Stimulated activated CD4-positive, alpha-beta T cell treated with anti-CD3 and anti-CD28 coated beads, Interleukin-1b, Interleukin-23, amount 100 ng/mL, for 4 hours (primary cell): ENCODE measurements at places on chromosomes 7 and 10.

DNA sequence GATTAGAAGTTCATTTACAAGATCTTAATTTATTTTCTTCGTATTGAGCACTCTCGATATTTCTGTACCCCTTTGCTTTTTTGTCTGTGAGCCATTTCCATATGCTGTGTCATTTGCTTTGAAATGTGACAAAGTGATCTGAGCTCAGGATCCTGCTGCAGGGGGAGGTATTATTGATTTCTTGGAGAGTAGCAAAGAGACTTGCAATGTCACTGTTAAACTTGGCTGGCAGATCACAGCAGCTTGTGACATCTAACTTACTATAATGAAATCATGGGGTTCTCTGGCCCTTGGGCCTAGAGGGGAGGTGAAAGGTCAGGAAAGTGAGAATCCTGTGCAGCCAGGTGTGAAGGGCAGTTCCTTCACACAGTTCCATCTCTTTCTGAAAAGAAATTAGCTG is 923.4 kb downstream of the REEP3 start:
- DNase-seq, result no peak

GRCh38 chr7:147586526-147586925 is 1004.0 kb upstream of the C7orf33 start:
- DNase-seq, result no peak

DNA sequence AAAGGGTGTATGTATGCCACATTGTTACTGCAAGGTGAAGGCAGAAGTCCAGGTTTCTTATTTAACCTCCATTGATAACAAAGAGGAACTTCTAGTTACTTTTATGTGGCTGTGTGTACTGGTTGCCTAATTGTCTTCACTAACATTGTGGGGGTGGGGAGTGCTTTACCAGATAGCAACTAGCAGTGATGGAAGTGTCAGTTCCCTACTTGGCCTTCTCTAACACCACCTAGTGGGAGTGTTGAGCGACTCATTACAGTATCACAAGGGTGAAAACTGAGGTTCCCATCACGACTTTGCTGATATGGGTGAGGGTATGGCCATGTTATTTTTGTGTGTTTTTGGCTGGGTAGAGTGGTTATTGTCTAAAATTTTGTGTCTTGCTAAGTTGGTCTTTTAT is 274.4 kb downstream of the THSD7A start:
- no peak for DNase-seq

DNA sequence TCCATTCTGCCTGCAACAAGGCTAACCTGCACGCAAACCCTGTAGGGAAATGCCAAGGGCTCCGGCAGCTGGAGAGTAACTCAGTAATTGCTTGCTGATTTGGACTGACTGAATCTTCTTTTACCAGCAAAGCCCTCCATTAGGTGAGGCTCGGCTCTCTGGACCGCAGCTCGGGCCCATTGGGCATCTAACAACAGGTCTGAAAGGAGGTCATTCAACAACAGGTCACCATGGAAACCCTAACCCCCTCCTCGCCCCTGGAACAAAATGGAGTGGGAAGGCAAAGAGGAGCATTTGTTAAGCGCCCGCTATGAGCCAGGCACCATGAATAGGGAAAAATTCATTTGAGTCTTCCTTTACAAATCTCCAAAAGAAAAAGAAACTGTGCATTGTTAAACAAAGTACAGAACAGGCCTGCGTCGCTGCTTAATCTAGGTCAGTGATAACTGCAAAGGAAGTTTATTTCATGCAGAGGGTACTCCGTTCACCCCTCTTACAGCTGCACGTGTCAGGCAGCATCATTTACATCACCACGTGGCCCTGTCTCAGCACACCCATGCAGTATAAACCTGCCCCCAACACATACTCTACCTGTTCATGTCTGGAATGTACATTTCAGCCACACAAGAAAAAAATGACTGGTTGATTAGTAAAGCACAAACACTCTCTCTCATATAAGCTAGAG is 248.8 kb upstream of the NEBL start:
- no peak for DNase-seq

GRCh38 chr7:8159595-8159994 is 102.4 kb downstream of the ICA1 start:
- DNase-seq, result no peak

DNA sequence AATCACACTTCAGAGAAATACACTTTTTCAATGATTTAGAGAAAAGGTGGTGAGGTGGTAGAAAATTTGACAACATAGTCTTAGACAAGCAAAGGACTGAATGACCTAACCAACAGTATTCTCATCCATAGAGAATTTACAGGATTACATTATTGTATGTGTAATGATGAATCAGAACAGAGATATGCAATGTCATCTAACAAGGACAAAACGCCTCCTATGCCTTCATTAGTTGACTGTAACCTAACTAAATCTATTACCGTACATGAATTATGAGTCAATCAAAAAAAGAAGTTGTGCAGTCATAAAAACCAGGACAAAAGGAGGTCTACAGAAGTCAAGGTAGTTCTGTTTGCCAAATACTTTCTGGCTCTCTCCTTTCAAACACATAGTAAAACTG is 66.5 kb downstream of the RAB11FIP2 start:
- DNase-seq, result no peak

DNA sequence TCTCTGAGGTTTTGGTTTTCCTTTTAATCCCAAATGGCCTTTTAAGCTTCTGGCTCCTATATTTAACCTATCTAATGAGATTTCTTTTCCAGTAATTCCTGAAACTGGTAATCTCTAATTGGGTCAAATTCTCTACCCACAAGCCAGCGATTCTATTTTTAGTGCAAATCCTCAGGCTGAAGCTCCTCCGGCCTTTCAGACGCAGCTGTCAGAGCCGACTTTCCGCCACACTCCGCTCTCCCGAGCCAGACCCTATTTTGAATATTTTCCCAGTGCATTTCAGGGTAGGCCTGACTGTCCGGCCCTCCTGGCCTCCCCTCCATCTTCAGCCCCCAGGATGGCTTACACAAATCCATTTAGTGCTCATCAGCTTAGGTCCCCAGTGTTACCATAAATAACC is 9.7 kb upstream of the ADCY1 start:
- no peak for DNase-seq

- no peak for DNase-seq
Observed at GRCh38 chr10:124321433-124322089, 97.2 kb downstream of the OAT start.

GRCh38 chr10:54880996-54881395 is 80.0 kb upstream of the PCDH15 start:
- DNase-seq, result no peak

GRCh38 chr7:115642194-115642593 is 388.4 kb downstream of the TFEC start:
- no peak for DNase-seq

DNA sequence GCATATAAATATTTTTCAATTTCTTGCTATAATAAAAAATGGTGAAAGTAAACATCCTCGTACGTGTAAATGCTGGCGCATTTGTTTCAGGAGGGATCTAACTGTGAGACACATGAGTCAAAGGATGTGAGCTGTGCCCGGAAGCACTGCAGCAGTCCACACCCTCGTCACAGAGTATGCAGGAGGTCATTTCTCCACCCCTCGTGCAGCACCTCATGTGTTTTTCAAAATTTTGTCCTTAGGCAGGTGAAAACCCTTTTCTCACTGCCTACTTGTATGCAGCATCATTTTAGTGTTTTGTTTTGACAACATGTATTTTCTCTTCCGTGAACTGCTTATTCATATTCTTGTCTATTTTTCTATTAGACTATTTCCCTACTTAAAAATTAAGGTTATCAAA is 162.7 kb downstream of the AVL9 start:
- no peak for DNase-seq

DNA sequence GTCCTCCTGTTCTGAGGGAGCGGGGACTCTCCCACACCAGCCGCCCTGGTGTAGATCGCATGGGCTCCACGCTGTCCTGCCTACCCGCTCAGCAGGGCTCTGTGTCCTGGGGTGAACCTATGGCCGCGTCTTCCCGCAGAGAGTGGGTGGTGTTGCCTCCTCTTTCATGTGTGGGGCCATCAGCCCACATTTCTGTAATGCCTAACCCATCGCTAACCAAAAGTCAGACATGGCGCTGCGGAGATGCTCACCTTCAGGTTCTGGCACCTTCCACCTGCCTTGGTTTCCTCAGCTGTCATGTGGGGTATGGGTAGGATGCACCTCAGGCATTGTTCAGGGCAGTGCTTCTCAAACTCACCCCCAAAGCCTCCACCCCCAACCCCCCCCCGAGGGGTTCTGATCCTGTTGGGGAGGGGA is 50.5 kb upstream of the CAMK2B start:
- DNase-seq, result no peak

GRCh38 chr7:12028508-12028907 is 182.6 kb upstream of the TMEM106B start:
- no peak for DNase-seq

GRCh38 chr7:138753150-138753518 is 44.7 kb upstream of the TMEM213 start:
- DNase-seq, result no peak

DNA sequence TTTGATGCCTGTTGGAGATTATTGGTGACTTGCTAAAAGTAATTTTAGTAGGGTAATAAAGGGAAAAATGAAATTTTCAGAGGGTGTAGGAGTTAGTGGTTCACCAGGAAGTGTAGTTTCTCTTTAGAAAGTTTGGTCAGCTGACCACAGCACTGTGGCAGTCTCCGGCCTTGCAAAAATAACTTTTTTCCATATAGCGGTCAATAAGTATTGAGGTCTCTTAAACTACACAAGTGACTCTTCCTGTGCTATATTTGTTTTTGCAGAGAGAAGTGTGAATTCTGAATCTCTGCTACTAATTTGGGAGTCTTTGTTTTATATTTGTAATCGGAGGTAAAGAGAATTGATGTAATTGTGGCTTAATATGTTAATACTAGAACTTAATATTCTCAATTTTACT is 24.3 kb downstream of the PTPN12 start:
- no peak for DNase-seq

DNA sequence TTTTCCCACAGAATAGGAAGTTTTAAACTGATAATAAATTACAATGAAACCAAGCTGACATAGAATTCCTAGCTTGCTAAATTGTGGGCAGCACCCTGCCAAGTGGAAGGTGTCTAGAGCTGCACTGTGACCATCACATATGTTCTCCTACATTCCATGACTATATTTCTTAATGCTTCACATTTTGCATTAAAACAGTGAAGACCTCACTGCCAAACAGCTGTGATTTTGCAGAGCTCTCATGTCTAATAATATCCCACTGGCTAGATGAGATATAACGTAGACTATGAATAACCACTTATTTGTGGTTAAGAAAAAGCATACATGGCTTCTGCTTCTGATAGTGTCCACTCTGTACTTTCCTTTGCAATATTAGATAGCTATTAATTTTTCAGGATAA is 228.3 kb upstream of the TEX47 start:
- no peak for DNase-seq

DNA sequence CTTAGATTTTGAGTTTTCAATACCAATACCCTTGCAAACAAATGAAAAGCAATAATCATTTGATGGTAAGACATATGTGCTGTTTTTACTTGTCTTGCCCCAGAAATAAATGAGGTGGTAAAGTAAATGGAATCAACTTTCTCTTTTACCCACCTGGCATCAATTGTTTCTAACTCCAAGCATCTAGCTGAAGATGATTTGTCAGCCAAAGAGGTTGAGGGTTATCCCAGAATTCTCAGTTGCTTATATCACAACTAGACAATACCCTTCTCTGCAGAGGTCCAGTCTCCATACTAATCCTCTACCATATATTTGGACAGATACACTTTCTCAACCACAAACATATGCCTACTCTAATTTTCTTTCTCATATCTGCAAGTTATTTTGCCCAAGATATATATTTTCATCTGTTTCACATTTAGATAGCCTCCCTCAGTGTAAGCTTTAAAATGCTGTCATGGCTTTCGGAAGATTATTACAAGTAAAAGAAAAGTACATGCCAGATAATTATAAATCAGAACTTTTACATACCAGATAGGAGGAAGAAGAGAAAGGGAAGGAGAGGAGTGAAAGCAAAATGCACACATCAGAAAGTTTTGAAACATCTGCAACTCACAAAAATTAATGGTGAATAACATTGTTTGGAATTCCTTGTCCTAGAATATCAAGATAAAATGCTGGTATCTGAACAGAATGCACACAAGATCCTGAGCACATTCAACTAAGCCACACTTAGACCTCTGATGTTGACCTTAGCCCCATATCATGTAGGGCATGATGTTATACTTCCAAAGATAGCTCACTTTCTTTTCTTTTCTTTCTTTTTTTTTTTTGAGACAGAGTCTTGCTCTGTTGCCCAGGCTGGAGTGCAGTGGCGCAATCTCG is 146.6 kb downstream of the REEP3 start:
- no peak for DNase-seq

- DNase-seq, result no peak
Observed at GRCh38 chr10:69043931-69044531, 43.9 kb upstream of the SRGN start.

DNA sequence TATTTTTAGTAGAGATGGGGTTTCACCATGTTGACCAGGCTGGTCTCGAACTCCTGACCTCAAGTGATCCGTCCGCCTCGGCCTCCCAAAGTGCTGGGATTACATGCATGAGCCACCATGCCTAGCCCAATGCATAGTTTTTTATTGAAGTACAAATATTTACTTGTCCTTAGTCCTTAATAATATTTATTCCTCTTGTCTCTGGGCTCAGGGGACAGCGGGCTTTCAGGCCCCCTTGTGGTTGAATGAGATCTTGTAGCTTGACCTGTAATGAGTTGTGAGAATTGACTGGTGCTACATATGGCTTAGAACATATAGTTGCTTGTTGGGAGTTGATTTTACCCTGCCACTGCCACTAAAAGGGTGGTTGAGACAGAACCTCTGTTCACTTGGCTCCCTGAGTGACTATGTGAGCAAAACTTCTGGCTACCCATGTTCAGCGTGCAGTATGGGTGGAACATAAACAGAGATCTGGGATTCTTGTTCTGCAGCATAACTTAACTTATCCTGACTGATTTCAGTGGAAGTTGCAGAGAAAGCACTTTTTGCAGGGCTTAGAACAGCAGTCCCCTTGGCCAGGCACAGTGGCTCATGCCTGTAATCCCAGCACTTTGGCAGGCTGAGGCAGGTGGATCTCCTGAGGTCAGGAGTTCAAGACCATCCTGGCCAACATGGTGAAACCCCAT is 14.9 kb downstream of the CCL26 start:
- DNase-seq, result no peak

DNA sequence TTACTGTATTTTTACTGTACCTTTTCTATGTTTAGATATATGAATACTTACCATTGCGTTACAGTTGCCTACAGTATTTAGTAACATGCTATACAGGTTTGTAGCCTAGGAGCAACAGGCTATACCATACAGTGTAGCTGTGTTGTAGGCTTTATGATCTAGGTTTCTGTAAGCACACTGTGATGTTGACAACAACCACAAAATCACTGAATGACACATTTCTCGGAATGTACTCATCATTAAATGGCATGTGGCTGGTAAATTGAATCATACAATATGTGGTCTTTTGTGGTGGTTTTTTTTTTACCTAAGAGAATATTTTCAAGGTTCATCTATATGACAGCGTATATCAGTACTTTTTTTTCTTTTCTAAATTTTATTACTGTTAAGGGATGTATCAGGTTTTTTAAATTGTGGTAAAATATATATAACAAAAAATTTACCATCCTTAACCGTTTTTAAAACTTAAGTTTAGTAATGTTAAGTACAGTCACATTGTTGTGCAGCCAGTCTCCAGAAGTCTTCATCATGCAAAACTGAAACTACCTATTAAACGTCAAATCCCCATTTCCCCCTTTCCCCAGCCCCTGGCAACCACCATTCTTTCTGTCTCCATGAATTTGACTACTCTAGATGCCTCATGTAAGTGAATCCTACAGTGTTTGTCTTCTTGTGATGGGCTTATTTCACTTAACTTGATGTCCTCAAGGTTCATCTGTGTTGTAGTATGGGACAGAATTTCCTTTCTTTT is 21.5 kb downstream of the BTAF1 start:
- DNase-seq, result no peak

- no peak for DNase-seq
Observed at GRCh38 chr10:62461120-62461519, 87.0 kb downstream of the ZNF365 start.
